Activated naive CD8-positive, alpha-beta T cell treated with anti-CD3 and anti-CD28 coated beads, Interleukin-2, amount 10 ng/mL, durations not matched to agents 7 days and 5 days (primary cell): ENCODE measurements at places on chromosomes 13 and 19. TPM values are rescaled to one million over a fixed set of nuclear protein-coding genes. Genes with fewer than 3 reads are reported as not detected.

DNA sequence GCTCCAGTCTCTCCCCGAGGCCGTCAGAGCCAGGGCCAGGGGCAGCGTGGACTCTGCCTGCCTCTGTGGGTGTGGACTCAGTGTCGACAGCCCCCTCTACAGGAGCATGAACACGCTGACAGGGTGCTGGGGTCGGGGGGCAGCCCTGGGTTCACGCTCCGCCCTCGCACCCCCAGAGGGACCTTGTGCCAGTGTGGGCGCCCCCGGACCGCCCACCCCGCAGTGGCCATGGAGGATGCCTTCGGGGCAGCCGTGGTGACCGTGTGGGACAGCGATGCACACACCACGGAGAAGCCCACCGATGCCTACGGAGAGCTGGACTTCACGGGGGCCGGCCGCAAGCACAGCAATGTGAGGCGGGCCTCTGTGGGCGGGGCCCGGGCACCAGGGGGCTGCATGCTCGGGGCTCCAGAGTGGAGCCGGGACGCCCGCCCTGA, 8.3 kb downstream of the TRPM4 start:
- no peak for DNase-seq

DNA sequence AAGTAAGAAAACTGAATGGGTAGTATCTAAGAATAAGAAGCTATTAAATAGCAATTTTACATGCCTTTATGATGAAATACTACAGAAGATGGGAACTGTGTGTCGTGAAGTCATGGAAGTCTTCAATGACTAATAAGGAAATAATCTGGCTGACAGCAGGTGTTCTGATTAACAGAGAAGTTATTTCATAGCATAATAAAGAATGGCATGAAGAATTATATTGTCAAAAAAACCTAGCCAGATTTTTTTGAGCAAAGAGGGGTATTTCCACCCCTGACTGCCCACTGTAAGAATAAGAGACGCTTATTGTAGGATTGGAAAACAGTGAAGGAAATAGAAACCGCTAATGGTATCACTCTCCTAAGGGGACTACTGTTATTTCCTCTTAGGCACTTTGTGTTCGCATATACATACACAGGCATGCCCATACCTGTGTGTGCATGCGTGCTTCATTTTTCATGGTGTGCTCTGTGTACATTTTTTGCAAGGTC, 318.8 kb downstream of the SHISA2 start:
- no peak for DNase-seq

GRCh38 chr13:81230386-81230785, 889.5 kb upstream of the SPRY2 start:
- no peak for DNase-seq

GRCh38 chr13:25890671-25891212, 161.1 kb downstream of the SHISA2 start:
- no peak for DNase-seq

Gene PSG1
- total RNA-seq, result not detected

Gene ZNF235
- 8.8 TPM for total RNA-seq
